Posterior cingulate gyrus (tissue), 11 donors: ENCODE measurements at places on chromosomes 3 and 15.

DNA sequence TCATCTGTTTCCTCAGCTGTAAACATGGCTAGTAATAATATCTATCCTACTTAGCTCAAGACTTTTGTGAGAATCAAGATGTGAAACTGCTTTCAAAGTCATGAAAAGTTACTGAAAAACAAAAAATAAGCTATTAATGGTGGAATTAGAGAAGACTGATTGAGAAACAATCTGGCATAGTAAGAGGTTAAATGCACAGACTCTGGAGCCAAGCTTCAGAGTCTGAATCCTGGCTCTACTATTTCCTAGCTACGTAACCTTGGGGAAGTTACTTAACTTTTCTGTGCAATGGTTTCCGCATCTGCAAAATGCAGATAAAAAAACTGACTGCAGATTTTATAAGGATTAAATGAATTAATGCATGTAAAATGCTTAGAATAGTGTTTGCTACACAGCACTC, 28.8 kb downstream of the LRRFIP2 start:
- no peak for DNase-seq

GRCh38 chr3:142916605-142917004, 27.7 kb upstream of the PCOLCE2 start:
- DNase-seq = no peak

- DNase-seq = peak; percentile 29
These were observed 20.3 kb downstream of the RGMA start for GRCh38 chr15:93068581-93069199.

DNA sequence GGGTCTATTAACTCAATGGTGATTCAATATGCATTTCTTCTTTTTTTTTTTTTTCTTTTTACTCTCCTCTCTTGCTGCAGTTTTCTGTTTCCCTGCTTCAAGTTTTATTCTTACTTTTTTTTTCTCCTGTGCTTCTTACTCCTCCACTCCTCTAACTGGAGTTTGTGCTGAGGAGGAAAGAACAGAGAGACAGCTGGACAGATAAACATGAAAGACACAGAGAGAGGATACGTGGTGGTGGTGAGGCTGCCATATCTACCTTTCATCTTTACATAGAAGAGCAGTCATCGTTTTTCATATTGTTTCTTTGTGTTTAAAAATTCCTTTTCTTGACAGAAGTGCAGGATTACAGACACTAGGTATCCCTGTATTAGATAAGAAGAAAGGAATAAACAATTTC, 262.8 kb downstream of the OTOL1 start:
- DNase-seq = no peak

- DNase-seq = peak; percentile 70
These were observed 34.1 kb downstream of the TM2D3 start for GRCh38 chr15:101618076-101618475.

- DNase-seq = peak; percentile 59
These were observed 297.3 kb downstream of the DOCK3 start for GRCh38 chr3:50972029-50972428.

GRCh38 chr15:61227269-61227949, 1.7 kb downstream of the RORA start:
- DNase-seq = peak; percentile 19

DNA sequence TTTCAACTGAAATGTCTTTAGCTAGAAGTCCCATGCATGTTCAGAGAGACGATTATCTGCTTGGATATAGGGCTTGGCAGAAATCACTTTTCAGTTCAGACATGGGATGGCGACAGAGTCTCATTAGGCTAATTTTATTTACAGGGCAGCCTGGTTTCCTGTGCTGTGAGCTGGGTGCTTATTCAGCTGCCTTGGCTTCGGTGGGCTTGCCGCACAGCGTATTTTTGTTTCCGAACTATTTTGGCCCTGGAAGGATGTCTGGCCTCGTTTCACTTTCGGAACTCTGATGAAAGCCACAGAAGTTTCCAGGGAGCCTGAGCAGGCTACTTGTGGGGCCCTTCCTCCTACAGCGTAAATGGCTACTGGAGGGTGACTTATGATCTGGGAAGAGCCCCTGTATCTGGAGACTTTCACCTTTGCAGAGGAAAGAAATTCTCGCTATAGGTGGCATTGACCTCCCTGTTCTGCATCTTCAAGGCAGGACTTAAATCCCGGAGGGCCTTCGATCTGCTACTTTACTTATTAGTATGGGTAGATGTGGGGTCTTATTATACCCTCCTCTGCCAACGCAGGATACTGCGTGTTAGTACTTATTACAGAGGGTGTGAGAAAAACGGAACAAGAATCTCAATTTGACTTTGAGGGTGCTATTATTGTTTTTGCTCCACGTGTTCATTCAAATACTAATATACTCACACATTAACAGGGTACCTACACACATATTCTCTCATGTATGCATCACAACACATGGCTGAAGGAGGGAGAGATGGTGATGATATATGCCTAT, 364.0 kb upstream of the RBMS3 start:
- peak; percentile 39 for DNase-seq
